ENCODE measurements at places on chromosomes 2 and 18.

DNA sequence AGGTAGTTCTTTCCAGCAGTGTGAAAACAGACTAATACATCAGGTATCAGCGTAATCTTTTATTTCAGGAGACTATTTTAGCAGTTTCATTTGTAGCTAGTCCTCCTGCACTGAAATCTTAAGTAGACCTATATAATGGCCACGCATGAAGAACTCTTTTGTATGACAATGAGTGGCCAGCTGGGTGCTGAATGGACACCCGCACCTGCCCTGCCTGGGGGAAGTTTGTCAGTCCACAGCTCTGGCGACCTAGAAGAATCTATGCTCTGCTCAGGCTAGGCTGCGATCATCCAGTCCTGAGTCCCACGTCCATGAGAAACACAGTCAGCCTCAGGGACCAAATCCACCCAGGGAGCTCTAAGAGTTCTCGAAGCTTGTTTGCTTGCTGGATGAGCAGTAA, 709.2 kb upstream of the ID2 start:
- DNase-seq: no peak

DNA sequence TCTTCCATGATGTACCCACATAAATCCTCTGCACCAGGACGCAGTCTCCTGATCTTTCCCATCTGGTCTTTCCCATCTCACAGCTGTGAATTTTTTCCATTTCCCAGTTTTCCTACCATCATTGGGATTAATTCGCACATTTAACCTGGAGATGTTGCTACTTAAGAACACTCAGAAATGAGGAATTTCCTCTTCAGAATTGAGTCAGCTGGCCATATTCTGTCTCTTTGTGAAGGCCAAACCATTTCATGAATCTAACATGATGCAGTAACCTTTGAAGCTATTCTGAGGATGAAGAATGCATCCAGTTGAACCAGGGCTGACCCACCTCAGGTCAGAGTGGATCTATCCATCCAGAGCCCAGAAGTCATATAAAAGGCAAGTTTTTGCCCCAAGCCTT, 326.8 kb downstream of the SETBP1 start:
- no peak for DNase-seq

DNA sequence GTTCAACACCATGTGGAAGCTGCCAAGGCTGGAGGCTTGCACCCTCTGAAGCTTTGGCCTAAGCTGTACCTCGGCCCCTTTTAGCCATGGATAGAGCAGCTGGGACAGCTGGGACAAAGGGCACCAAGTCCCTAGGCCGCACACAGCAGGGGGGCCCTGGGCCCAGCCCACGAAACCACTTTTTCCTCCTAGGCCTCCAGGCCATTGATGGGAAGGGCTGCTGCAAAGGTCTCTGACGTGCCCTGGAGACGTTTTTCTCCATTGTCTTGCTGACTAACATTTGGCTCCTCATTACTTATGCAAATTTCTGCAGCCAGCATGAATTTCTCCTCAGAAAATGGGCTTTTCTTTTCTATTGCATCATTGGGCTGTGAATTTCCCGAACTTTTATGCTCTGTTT, 13.7 kb downstream of the RAPGEF4 start:
- no peak for DNase-seq

GRCh38 chr18:13725566-13726231, 659 bp downstream of the FAM210A start:
- no peak for DNase-seq

DNA sequence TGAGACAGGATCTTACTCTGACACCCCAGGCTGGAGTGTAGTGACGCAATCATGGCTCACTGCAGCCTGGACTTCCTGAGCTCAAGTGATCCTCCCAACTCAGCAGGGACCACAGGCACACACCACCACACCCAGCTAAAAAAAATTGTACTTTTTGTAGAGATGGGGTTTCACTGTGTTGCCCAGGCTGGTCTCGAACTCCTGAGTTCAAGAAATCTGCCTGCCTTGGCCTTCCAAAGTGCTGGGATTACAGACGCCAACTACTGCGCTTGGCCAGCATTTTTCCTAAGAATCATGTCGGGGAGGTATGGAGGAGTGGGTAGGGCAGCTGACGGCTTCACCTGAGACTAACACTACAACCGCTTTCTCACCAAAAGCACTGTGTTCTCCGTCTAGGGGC, 50.4 kb downstream of the CYP26B1 start:
- DNase-seq: no peak

DNA sequence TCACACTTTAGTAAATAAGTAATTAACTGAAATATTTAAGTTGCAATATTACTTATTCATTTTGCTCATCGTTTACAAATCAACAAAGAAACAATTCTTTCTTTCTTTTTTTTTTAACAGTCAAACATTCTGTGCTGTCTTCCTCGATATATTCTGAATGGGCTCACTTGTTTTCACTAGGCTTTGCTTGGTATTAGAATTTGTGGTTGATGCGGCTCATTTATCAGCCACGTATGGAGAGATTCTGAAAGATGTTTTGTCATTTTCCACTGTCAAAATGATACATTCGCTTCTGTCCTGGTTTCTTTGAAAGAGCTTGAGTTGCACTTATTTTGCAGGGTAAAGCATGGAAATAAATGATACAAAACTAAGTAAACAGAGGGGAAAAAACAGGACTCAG, 323.7 kb downstream of the LRRTM1 start:
- no peak for DNase-seq

DNA sequence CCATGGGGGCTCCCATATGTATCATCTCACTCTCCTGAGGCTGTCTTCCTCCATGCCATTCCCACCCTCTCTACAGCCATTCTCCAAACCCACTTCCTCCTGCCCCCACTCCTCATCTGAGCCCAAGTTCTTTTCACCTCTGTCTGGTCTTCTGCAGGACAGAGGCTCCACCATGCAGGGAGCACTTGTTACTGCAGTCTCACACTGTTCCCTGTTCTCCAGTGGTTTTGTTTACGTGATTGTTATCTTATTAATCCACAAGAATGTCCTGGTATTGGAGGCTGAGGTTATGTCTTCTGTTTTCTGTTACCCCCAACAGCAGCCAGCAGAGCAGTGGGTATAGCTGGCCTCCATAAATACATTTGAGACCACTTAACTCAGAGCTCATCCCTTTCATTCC, 51.4 kb downstream of the PAX8 start:
- DNase-seq: no peak

GRCh38 chr2:137947728-137948336, 16.4 kb upstream of the HNMT start:
- peak; percentile 54 for DNase-seq

GRCh38 chr2:85761946-85762345, 8.2 kb downstream of the ATOH8 start:
- no peak for DNase-seq

GRCh38 chr2:67015681-67016080, 381.5 kb upstream of the ETAA1 start:
- DNase-seq: no peak

- DNase-seq: no peak
Measured at GRCh38 chr2:37396890-37397565, 52.6 kb downstream of the QPCT start.
